Heart left ventricle (tissue), 16 donors: ENCODE measurements at places on chromosomes 6 and 20. TPM values are rescaled to one million over a fixed set of nuclear protein-coding genes. Genes with fewer than 3 reads are reported as not detected.
A peak's percentile ranks its signal among the peaks of the same experiment; 100 is the strongest.

DNA sequence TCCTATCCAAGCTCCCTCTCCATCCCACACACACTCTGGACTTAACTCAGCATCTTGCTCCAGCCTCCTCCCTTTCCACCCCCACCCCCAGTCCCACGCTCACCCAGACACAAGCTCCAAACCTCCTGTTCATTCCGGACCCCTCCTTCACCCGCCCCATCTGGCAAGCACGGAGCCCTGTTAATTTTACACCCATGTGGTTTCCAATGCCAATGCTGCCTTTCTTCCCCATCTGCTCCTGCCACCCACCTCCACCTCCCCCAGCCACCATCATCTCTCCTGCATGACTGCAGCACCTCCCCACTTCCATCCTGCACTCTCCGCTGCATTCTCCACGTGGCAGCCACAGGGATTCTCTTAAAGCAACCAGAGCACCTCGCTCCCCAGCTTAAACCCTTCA is 9.9 kb upstream of the CDK5RAP1 start:
- DNase-seq, result no peak

GRCh38 chr20:60001108-60001507 is 42.9 kb downstream of the CDH26 start:
- no peak for DNase-seq

DNA sequence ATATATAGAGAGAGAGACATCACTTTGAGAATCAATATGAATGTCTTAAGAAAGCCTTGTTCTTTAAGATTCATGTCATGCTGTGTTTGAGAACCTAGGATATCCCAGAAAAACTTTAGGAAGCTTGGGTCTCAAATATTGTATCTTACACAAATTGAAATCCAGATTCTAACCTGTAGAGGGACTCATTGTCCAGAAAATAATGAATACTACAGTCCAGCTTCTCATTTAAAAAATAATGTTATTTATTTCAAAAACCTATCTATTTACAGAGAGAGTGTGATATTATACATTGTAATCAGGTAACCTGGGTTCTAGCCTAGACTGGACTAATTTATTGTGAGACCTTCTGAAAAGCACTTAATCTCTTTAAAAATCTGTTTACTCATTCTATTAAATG is 4.2 kb downstream of the RFX6 start:
- no peak for DNase-seq

GRCh38 chr6:84422380-84422968 is 195.0 kb upstream of the CEP162 start:
- peak; percentile 69 for DNase-seq

DNA sequence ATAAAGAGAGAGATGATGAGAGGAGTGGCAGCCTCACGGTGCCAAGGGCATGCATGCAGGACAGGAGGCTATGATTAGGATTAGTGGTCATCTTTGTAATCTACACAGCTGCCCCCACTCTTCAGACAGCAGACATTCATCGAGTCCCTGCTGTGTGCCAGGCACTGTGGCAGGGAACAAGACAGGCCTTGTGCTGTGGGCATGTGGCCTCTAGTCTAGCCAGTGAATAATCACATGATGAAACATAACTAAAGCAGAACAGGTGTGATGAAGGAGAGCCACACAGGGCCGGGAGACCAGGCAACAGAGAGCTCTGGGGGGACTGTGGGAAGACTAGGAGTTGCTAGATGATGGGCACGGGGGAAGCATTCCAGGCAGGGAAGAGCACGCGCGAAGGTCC is 22.2 kb downstream of the TOX2 start:
- no peak for DNase-seq

- no peak for DNase-seq
Observed at GRCh38 chr6:54515713-54516112, 207.5 kb downstream of the TINAG start.

DNA sequence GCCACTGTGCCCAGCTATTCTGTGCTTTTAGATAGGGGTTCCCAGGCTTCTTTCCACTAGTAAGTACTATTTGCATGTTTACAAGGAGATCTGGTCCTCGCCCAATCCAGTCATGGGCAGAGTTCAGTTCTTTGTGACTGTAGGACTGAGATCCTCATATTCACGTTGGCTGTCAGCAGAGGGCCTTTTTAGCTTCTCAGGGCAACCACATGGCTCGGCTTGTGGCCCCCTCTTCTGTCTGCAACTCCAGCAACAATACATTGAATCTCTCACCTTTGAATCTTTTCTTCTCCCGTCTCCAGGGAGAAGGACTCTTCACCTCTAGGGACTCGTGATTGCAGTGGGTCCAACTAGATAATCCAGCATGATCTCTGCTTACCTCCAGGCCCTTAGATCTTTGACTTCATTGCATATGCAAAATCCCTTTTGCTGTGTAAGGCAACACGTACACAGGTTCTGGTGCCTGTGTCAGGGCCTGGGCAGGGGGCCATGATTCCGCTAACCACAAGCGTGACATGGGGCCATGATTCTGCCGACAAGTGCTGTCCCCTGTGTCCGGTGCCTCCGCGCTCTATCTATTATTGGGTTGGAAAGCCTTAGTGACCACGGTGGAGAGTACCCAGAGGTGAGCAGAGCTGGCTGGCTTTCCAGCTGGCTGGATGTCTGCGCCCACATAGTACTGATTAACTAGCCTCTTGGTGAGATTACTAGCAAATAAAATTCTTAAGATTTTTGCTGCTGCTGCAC is 5.1 kb downstream of the CCR6 start:
- no peak for DNase-seq

GRCh38 chr6:161108916-161109315 is 117.3 kb downstream of the MAP3K4 start:
- DNase-seq, result no peak

GRCh38 chr6:41274256-41274655 is 12.2 kb downstream of the TREM1 start:
- DNase-seq, result no peak

- DNase-seq, result no peak
Observed at GRCh38 chr6:11484441-11484840, 53.1 kb upstream of the TMEM170B start.

- DNase-seq, result no peak
Observed at GRCh38 chr6:142155091-142155490, 8.0 kb downstream of the VTA1 start.

DNA sequence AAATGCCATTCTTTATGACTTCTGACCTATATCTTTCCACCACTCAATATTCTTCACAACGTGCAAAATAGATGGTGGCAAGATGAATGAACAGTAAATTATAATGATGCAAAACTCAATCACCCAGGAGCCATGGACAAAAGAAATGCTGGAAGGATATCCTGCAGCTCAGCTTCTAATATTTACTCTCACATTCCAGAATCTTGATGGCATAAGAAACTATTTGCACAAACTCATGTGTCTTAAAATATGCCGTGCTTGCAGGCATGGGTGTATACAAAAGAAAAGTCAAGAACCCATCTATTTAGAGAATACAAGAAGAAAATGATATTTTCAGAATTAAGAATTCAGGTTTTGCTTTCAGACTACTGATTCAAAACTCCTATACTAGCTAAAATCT is 217.8 kb downstream of the SLC35F1 start:
- no peak for DNase-seq

- no peak for DNase-seq
Observed at GRCh38 chr6:121158438-121158837, 175.8 kb downstream of the TBC1D32 start.

DNA sequence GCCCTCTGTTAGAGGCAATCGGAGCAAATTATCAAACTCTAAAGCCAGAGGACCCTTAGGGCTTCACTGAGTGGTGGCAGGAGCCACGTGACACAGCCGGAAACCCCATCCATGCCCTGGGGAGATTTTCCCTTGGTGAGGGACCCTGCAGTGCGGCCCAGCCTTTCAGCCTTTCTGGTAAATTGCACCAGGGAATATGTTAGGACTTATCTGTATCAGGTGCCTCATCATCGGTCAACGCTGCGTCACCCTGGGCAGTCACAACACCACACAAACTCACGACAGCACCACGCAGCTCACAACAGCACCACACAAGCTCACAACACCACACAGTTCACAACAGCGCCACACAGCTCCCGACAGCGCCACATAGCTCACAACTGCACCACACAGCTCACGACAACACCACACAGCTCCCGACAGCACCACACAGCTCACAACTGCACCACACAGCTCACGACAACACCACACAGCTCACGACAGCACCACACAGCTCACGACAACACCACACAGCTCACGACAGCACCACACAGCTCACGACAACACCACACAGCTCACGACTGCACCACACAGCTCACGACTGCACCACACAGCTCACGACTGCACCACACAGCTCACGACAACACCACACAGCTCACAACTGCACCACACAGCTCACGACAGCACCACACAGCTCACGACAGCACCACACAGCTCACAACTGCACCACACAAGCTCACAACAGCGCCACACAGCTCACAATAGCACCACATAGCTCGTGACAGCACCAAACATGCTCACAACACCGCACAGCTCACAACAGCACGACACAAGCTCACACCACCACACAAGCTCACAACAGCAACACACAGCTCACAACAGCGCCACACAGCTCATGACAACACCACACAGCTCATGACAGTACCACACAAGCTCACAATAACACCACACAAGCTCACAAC is 199.0 kb downstream of the DLL1 start:
- DNase-seq, result peak; percentile 10

GRCh38 chr6:85453052-85453451 is 3.2 kb downstream of the NT5E start:
- DNase-seq, result no peak

GRCh38 chr20:48329676-48330664 is 497.8 kb downstream of the PREX1 start:
- no peak for DNase-seq

DNA sequence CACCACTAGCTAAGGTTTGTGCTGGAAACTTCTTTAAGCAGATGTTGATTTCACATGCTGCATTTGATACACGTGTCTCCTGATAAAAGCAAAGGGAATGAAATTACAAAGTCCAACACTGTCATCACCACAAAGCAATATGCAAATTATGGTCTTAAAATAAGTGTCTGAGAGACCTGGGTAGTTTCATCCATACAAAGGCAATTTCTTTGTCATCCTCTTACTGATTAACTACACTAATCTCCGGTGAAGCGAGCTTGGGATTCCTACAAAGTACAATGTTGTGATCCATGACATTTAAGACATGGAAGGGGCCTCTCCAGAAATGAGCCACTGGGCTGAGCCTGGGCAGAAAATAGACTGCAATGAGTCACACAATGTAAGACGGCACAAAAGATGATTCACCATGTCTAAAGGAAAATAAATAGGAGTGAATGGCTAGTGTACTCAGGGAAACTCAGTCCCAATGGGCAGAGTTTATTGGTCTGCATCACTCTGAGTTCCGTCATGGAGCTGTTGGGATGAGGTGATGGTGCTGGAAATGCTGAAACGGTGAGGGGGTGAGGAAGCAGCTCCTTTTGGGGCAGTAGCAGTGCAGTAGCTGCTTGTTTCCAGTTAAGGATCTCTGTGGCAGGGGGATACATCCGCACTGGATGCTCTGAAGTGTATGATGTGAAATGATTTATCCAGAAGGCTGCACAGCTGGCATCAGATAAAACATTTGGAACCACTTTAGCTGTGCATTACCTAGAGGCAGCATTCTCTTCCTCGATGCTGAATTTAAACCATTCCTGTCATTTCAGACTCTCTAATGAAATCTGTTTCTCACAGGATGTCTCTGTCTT is 103.3 kb downstream of the IBTK start:
- peak; percentile 43 for DNase-seq

GRCh38 chr6:80618953-80619352 is 512.5 kb downstream of the BCKDHB start:
- DNase-seq, result no peak

DNA sequence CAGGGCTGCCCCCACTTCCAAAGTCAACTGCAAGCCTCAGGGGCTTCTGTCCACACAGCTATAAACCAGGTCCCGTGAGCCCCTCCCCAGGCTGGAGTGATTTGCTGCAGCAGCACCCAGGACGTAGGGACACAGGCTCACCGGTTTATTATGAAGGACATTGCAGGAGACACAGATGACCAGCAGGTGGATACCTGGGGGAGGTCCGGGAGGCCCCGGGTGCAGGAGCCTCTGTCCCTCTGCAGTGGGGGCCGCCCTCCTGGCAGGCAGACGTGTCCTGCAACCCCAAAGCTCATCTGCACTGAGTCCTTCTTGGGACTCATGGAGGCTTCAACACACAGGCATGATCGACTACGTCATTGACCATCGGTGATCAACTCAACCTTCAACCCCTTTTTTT is 14.5 kb upstream of the NTSR1 start:
- DNase-seq, result no peak

- no peak for DNase-seq
Observed at GRCh38 chr20:50913690-50914375, 17.4 kb downstream of the ADNP start.

DNA sequence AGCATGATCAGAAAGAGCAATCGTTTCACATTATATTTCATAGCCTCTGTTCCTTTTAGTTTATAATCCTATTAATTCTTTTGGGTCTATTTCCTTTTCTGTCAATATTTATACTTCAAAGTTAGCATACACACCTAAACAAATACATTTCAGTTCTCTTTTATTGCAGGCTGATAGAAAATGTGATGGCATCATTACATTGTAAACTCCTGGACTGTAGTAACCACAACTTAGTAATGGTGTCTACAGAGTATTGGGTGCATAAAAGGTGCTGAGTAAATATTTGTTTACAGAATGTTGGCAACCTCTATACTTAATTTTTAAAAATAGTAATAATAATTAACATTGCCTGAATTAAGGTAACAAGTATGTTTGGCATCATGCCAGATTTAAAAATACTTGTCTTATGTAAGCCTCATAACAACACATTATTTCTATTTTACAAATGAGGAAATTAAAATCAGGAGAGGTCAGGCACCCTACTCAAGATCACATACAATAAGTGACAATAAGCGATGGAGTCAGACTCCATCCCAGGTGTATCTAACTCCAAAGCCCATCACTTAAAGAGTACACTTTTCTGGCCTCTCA is 195.0 kb downstream of the UBE3D start:
- DNase-seq, result no peak

DNA sequence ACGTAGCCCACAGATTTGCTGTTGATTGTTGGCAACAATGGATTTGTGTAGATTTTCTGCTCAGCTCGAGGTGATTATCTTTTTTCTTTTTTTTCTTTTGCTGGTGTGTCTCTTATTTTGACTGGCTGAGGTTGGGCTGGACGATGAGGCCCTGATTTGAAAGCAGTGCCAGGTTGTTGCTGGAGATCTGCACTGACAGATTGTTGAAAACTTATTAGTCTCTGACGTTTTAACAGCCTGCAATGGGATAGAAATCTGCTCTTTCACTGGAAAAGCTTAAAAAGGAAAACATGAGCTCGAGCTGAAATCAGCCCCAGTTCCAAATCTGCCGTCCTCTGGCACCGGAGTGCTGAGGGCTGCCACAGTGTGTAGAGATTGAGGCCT is 87.7 kb downstream of the PDE7B start:
- DNase-seq, result no peak

- no peak for DNase-seq
Observed at GRCh38 chr6:16551466-16551865, 209.8 kb downstream of the ATXN1 start.

Gene VWA7
- 8.0 TPM for total RNA-seq

Gene SLC17A5
- 3.3 TPM for total RNA-seq

Gene EYS
- total RNA-seq, result not detected

Gene JPH2
- 99.5 TPM for total RNA-seq

Gene WFDC5
- total RNA-seq, result not detected

Gene ADTRP
- not detected for total RNA-seq

Gene HTR1B
- 0.10 TPM for total RNA-seq

Gene SEMG1
- total RNA-seq, result not detected

Gene GSTA2
- total RNA-seq, result not detected
